ENCODE measurements at places on chromosomes 12 and 14. TPM values are rescaled to one million over a fixed set of nuclear protein-coding genes. Genes with fewer than 3 reads are reported as not detected.

BCL2L14 gene
- total RNA-seq: not detected

C2CD5 gene
- total RNA-seq: 149 TPM

ADAMTS20 gene
- 0.82 TPM for total RNA-seq

OAS3 gene
- 5.4 TPM for total RNA-seq

DBX2 gene
- total RNA-seq: 0.73 TPM

POTEG gene
- not detected for total RNA-seq

C3AR1 gene
- total RNA-seq: 1.8 TPM

PPP4R4 gene
- 3.0 TPM for total RNA-seq

IQSEC3 gene
- 7.7 TPM for total RNA-seq

PDE3A gene
- 20.6 TPM for total RNA-seq

SPIC gene
- total RNA-seq: not detected

RAB5B gene
- total RNA-seq: 46.5 TPM

P2RX2 gene
- not detected for total RNA-seq

LALBA gene
- not detected for total RNA-seq

FAM222A gene
- total RNA-seq: 8.4 TPM

CATSPERB gene
- total RNA-seq: 1.9 TPM

DPPA3 gene
- total RNA-seq: not detected

DIO3 gene
- total RNA-seq: 6.1 TPM

DNA sequence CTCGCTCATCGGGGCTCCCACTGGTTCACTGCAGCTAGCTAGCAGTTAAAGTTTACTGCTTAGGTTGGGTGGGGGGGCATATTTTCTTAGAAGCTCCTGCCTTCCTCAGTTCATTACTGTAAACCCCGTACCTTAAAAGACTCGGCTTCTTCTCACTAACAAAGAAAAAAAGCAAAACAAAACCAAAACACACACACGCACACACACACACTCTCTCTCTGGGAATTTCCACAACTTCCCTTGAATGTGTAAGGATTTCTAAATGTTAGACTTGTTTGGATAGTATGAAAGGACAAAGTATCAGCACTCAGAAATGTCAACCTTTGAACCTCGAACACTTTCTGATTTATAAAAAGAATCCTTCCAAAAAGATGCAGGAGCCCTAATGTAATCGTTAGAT lies 927 bp downstream of the PTHLH start:
- DNase-seq: no peak

- DNase-seq: no peak
Measured at GRCh38 chr12:23540572-23540971, 408.9 kb downstream of the SOX5 start.

DNA sequence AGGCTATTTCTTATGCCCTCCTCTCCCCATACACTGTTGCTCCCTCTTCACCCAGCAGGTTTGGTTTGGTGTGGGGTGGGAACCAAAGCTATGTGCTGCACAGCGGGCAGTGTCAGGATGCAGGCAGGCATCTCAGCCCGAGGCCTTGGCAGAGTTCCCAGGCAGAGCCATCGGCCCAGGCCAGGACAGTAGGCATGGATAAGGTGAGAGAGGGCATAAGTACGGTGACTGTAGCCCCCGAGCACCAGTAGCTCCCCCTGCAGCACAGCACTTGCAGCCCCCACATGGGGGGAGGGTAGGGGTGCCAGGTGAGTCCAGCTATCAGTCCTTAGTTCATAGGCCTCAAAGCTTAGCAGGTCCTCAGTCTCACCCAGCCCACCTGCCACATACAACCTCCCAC lies 7.2 kb downstream of the KLHL33 start:
- DNase-seq: peak; percentile 41

DNA sequence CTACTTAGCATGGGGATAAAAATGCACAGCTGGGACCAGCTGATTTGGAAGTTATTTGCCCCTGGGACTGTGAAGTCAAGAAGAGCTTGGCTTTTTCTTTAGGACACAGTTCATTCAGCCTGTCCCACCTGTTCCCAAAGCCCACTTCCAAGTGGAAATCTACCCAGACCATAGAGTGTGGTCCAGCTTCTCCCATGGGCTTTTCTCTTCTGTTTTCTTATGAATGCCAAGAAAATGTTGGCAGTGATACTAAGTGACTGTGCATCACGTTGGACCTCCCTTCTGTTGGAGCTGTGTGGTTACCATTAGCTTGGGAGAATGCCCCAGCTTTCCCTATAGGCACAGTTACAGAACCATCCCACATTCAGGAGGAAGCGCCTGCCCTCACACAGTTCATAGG lies 89.4 kb downstream of the NT5DC3 start:
- DNase-seq: no peak

DNA sequence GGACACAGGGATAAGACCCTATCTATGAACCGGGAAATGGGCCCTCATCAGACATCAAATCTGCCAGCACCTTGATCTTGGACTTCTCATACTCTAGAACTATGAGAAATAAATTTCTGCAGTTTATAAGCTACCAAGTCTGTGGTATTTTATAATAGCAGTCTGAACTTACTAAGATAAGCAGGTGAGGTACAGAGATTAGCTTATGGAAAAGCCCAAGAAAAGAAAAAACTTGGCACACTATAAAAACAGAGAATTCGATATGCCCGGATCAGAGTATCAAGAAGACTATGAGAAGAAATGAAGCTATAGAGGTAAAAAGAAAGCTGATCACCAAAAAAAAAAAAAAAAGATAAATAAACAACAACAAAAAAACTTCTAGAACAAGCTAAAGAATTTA lies 52.6 kb downstream of the EEA1 start:
- DNase-seq: no peak

DNA sequence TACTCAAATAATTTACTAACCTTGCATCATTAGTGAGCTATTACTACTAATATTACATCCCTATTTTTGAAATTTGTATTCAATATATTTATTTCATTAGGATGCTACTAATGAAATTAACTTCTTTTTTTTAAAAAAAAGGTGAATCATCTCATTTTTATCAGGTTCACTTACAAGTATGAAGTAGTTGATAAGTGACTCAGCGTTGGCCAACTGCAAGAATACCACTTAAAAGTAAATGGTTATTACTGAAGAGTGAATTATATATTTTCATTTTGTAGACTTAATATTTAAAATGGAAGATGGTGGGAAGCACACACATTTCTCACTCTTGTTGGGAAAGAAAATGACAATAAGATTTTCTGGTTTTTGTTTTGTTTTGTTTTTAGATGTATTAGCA lies 19.6 kb downstream of the OR4N2 start:
- DNase-seq: no peak

DNA sequence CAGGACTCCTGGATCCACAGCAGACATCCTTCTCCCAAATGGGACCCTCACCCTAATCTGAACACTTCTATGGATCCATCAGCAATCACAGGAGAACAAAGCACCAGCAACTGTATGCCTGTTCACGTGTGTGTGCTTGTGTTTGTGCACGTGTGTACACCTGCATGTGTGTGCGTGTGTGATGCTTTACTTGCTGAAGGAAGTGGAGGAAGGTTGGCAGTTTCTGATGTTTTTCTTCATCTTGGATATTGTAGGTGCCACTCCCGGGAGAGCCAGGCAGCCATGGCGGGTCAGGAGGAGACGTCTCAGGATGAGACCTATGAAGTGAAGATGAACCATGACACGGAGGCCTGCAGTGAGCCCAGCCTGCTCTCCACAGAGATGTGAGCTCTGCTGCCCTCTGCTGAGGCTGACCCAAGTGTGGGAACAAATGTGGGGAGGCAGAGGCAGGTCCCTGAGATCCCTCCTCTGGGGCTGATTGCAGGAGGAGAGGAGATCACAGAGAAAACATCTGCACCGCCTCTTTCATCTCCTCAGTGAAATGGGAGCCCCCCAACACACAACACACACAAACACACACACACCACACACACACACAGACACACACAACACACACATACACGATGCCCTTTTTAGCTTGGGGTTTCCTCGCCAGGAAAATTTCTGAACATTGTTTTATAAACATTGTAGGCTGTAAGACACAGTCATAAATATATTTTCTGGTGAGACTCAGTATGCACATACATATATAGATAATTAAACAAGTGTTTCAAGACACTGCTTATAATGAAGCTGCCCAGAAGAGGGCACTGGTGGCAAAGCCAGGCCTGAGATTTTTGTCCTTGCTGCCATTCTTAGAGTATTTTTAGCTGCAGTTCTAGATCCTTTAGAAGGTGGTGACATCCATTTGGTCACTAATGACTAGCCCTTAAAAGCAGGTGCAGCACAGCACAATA lies 112.2 kb upstream of the FKBP4 start:
- peak; percentile 13 for DNase-seq

- DNase-seq: no peak
Measured at GRCh38 chr14:50871914-50872732, at the start of gene ABHD12B. ABHD12B (plus strand) TSS chr14:50872053; CDS start chr14:50872175, 122 bp downstream.

GRCh38 chr12:120620624-120621023 lies 19.8 kb upstream of the CABP1 start:
- DNase-seq: no peak

- no peak for DNase-seq
Measured at GRCh38 chr12:104569346-104570173, 112.8 kb downstream of the CHST11 start.

DNA sequence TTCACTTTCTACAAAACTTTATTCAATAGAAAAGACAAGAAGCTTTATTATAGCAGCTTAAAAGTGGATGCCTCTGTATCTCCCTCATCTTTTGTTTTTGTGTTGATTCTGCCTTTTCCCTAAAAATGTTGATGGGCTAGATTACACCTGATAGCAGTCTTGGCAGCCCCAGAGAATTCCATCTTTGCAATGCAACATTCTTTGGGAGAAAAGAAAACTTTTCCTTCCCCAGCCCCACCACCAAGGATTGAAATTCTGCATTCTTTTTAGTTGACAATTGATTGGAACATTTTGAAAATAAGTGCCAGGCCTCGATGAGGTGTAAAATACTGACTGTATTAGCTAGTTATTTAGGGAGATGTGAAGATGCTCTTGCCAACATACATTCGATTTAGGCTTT lies 306.8 kb upstream of the G2E3 start:
- DNase-seq: no peak

GRCh38 chr12:132433641-132434395 lies 56.1 kb upstream of the FBRSL1 start:
- no peak for DNase-seq

GRCh38 chr12:50953047-50953446 lies 703 bp downstream of the HIGD1C start:
- no peak for DNase-seq

DNA sequence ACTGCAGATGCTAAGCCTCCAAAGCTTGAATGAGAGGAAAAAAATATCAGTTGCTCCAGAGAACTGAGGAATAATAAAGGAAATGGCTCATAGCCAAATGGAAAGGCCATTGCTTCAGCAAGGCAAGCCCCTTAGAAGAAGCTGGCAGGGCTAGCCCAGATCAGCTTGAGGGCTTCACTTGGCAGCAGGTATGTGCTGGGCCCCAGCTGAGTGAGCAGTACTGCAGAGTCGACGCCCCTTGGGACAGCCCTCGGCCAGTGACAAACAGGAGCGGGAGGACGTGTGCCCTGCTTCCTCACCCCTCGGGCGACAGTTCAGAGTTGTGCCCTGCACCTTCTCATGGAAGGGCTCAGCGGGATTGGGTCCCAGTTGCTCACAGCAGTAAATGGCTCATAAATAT lies 1031.2 kb upstream of the TMEM132C start:
- no peak for DNase-seq

GRCh38 chr14:75614179-75614578 lies 35.8 kb downstream of the FLVCR2 start:
- DNase-seq: no peak

DNA sequence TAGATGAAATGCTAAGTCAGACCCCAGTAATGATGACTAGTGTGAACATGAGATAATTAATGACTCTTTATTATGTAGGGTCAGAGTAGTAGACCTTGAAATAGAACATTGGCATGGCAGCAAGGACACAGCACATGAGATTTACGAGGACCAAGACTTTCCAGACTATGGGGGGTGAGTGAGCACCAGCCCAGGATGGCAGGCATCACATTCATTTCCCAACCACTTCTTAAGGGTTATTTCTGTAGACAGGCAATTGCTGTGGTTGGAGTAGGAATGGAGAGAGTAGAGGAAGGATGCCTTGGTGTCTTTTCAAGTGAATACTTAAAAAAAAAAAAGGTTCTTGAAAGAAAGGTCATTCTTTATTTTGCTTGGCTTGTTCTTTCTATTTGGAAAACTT lies 189.4 kb upstream of the DYRK2 start:
- DNase-seq: no peak

DNA sequence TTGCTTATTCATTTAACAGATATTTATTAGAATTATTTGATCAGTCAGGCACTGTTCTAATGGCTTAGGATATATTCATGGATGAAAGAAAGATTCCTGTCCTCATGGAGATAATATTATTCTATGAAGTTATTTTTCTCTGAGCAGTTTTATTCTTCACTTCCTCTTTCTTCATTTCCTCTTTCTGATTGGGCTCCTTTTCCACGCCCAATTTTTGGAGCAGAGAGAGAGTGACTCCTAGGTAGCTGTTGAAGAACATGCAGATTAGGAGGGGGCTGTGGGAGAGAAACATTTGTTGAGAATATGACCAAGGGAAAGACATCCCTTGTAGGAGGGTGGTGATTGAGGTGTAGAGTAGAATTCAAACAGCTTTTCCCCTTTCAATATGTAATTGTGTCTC lies 6.0 kb upstream of the YARS2 start:
- no peak for DNase-seq

- no peak for DNase-seq
Measured at GRCh38 chr12:25759752-25760151, 198.7 kb upstream of the RASSF8 start.

DNA sequence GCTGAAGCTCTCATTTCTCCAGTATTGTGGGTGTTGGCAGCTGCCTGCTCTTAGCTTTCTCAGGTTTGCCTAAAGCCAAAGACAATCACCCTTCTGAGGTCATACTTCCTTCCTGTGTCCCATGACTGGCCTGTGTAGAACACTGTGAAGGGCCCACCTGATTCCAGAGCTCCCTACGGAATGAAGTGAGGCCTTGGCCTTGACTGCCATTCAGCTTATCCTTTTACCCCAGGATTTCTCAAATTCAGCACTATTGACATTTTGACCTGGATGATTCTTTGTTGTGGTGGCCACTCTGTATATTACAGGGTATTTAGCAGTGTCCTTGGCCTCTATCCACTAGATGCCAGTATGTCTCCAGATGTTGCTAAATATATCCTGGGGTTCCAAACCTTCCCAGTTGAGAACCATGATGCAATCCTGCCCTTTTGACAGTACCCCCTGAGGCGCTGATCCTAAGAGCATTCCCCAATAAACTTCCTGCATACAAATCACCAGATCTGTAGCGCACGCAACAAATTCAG lies 112.3 kb upstream of the KRR1 start:
- DNase-seq: no peak

GRCh38 chr14:101823066-101823465 lies 61.6 kb downstream of the PPP2R5C start:
- no peak for DNase-seq

DNA sequence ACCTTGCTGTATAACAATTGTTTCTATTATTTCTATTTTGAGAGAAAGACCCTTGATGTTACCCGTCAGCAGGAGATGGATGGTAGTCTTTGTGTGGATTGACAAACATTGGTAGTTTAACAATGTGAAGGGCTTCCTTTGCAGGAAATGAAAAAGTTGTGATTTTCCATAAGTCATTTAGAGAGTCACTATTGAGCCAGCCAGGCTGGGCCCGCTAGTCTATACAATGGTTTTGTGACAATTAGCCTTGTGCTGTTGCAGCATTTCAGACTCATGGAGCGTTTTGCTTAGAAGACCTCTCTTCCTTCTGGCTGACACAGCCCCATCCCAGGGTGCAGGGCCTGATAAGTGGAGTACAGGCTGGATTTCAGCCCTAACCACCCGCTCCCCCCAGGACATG lies 18.3 kb upstream of the SLC38A2 start:
- no peak for DNase-seq

- no peak for DNase-seq
Measured at GRCh38 chr12:125944446-125944845, 879.2 kb downstream of the AACS start.

All from cerebellum (tissue), 4 donors.